ENCODE measurements at places on chromosomes 7 and 10. TPM values are rescaled to one million over a fixed set of nuclear protein-coding genes. Genes with fewer than 3 reads are reported as not detected.

ZNF425 gene
- 9.2 TPM for polyA plus RNA-seq

OLAH gene
- polyA plus RNA-seq, result 0.50 TPM

ARMC3 gene
- 13.9 TPM for polyA plus RNA-seq

UCN3 gene
- polyA plus RNA-seq, result 2.0 TPM

DGKI gene
- polyA plus RNA-seq, result 1.4 TPM

LIPK gene
- not detected for polyA plus RNA-seq

EVX1 gene
- 0.04 TPM for polyA plus RNA-seq

AP4M1 gene
- polyA plus RNA-seq, result 34.3 TPM

OR13A1 gene
- not detected for polyA plus RNA-seq

HDAC9 gene
- 12.7 TPM for polyA plus RNA-seq

OR2A1 gene
- polyA plus RNA-seq, result 0.10 TPM

BEND7 gene
- polyA plus RNA-seq, result 29.7 TPM

FRAT1 gene
- polyA plus RNA-seq, result 4.6 TPM

ANXA8 gene
- 0.20 TPM for polyA plus RNA-seq

All from right renal cortex interstitium (tissue), 3 donors.